ENCODE measurements at places on chromosomes 5 and 9.

DNA sequence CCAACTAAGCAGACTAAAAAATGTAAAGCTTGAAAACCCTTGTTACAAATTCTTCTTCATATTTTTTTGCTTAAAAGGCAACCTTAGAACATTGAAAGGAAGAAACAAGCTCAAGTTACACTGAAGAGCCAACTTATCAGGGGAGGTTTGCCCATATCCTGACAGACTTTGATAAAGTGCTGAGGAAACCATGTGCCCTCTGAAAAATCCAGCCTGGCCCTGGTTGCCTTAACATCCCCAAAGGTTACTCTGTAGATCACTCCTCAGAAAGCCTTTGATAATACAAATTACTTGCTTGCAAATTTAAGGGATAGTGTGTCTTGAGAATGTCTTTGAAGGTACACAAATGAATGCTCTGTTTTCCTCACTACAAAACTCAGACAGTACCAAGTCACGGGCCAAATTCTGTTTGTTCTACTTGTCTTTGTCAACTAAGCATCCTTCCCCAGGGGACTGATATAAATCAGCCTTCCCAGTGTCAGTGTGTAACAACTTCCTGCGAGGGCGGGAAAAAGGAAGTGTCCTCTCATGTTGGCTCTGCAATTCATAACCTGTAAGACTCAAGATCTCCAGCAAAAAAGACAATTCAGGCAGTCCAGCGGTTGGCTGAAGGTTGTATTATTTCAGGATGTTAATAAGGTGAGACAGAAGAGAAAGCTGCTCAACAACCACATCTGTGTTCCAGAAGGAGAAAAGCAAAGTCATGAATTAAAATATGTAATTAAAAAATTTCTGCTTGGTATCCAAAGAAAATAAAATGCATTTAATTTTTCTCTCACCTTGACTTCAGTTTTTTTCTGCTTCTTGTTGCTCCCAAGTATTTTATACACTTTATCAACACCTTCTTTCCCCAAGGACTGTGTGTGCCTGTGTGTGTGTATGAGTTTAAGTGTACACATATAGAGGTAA is 199.9 kb downstream of the PIK3R1 start:
- DNase-seq: peak; percentile 8

- DNase-seq: no peak
Observed at GRCh38 chr9:4787876-4788275, 4.9 kb upstream of the RCL1 start.

- peak; percentile 93 for DNase-seq
Observed at GRCh38 chr9:89477811-89478630, 19.9 kb downstream of the SEMA4D start.

- DNase-seq: no peak
Observed at GRCh38 chr5:59847586-59847985, 45.9 kb downstream of the PDE4D start.

DNA sequence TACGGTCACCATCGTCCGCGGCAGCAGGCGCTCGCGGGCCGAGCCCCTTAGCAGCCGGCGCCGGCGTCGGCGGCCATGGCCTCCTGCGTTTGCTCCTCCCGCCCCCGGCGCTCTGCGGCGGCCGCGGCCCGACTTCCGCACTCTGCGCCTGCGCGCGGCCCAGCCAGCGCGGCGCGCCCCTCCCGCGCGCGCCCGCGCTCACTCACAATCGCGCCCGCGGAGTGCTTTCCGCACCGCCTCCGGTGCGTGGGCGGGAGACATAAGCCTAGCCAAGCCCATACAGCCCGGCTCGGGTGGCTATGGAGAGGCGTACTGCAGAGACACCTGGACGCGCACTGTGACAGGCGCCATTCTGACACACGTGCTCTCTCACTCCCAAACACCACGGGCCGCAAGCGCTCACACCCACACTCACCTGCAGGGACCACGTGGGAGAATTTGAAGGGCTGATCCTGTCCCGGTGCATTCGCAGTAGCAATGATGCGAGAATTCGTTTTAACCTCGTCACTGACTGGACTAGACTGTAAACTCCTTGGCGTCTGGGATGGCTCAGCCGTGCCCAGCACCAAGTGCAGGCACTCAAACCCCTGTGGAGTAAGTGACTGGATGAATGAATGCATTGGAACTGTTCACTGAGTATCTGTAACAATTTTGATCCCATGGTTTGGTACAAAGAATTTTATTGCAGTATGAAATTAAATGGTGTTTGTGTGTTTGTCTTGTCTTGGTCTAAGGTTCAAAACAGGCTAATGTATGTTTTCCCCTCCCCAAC is at the start of gene RNF145:
Gene RNF145, minus strand, starts transcription at position 116 of the 772 bp plus-strand sequence. CDS start 5,936 bp downstream, outside the sequence.
- peak; percentile 57 for DNase-seq

DNA sequence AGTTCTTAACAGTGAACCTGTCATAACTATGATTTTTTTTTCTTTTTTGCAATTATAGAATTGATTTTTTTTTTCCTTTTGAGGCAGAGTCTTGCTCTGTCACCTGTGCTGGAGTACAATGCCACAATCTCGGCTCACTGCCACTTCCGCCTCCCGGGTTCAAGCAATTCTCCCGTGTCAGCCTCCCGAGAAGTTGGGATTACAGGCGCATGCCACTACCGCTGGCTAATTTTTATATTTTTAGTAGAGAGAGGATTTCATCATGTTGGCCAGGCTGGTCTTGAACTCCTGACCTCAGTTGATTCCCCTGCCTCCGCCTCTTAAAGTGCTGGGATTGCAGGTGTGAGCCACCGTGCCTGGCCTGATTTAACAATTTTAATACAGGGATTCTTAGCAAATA is 21.4 kb downstream of the UGCG start:
- no peak for DNase-seq

- peak; percentile 55 for DNase-seq
Observed at GRCh38 chr5:179607160-179607931, 16.1 kb downstream of the HNRNPH1 start.

- DNase-seq: no peak
Observed at GRCh38 chr5:58490402-58491050, 709 bp upstream of the GAPT start.

GRCh38 chr9:127126971-127127370 is 4.5 kb upstream of the ANGPTL2 start:
- DNase-seq: no peak

DNA sequence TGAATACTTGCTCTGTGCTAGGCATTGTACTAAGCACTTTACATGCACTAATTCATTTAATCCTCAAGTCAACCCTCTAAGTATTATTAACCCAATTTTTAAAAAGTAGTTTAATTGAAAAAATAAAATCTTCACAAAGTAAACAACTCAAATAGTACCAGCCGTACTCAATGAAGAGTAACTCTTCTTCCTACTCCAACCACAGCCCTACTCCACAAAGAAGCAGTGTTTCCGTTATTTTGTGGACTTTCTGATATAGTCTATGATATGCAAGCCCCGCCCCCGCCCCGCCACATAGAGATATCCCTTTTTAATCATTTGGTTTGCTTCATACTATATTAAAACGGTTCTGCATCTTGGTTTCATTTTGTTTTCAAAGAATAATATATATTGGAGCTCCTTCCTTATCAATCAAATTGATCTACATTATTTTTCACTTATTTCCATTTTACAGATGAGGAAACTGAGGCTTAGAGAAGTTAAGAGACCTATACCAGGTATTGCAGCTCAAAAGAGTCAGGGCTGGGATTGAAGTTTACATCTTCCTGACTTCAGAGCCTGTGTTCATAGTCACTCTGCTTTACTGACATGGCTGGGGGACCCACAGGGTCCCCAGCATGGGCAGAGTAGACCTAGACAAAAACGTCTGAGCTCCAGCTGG is 78.6 kb downstream of the PCDH1 start:
- no peak for DNase-seq

DNA sequence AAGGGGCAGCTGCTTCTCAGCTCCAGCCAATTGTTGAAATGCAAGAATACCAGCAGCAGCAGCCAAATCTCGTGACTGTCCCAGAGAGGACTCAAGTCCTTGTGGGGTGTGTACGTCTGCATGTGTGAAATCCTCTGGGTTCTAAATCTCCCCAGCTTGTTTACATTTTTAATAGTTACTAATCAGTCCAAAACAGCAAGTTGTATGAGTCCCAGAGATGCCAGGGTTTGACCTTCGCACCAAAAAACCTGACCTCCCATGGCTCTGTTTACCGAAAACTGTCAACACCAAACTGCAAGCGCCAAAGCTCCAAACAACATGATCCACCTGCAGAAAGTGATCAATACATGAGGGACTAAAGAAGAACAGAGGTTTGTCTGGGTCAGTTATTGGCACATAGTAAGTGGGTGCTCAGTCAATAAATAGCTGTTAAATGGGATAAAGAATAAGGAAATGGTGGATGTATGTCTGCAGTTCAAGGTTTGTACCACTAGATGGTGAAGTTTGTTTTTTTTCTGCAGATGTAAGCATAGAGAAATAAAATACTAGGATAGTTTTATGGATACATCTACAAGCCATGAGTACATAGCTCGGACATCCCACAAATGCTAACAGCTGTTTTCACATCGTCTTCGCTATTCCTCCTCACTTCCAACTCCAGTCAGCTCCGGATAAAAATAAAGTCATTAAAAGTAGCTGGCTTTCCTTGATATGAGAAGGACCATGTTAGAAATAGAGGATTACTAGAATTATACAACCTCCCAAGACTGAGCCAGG is 85.3 kb upstream of the ADRB2 start:
- peak; percentile 69 for DNase-seq

GRCh38 chr5:58731641-58732040 is 148.8 kb downstream of the RAB3C start:
- no peak for DNase-seq

DNA sequence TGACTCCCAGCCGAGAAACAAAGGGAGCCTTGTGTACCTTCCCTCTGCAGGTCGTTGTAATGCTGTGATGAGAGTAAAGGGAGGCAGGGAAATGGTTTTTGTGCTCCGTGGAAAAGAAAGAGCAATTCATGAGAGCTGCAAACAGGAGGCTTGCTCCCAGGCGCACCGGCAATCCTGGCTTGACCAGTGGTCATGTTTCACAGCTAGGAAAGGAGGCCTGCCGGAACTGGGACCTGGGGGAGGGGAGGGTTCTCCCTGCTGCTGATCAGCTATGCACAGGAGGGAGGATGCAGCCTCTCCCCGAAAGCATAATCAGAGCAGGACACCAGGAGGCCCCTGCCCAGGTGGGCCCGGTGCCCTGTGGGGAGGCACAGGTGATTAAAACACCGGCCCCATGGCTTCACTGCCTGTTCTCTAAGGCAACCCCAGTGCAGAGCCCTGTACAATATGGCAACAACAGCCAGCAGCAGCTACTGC is 131.3 kb downstream of the ZDHHC21 start:
- no peak for DNase-seq

- no peak for DNase-seq
Observed at GRCh38 chr5:6069496-6070185, 308.7 kb downstream of the MED10 start.

DNA sequence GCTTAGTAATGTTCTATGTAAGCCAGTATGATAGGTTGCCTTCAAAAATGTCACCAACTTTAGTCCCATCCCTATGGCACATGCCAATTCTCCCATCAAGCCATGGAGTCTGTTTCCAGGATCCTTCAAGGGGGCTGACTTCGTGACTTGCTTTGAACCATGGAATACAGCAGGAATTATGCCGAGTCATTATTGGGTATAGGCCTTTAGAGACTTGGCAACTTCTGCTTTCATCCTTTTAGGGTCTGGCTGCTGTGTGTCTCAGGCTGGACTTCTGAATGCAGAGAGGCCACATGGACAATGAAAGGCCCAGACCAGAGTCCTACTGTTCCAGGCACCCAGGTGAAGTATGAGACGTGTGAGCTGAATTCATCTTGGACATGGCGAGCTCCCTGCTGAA is 109.8 kb downstream of the DENND1A start:
- no peak for DNase-seq

GRCh38 chr5:119336262-119336661 is 19.6 kb upstream of the TNFAIP8 start:
- DNase-seq: no peak

DNA sequence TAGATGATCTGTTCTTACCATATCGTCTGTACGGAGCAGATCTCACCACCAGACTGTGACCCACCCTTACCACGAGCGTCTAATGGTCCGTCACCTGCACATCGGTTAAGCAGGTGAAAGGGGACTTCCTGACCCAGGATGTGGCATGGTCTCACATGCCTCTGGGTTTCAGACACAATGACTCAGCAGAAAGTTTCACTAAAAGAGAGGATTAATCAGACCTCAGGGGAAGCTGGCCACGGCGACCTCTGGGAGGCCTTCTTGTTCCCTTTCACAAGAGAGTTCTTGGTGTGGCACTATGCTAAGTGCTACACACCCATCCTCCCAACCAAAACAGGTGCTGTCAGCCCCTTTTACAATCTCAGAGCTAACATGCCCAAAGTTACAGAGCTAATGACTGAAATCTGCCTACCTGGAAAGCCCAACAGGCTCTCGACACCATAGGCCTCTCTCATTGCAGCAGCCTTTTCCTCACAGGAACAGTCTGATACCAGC is 41.6 kb downstream of the ADAMTS12 start:
- DNase-seq: peak; percentile 90

DNA sequence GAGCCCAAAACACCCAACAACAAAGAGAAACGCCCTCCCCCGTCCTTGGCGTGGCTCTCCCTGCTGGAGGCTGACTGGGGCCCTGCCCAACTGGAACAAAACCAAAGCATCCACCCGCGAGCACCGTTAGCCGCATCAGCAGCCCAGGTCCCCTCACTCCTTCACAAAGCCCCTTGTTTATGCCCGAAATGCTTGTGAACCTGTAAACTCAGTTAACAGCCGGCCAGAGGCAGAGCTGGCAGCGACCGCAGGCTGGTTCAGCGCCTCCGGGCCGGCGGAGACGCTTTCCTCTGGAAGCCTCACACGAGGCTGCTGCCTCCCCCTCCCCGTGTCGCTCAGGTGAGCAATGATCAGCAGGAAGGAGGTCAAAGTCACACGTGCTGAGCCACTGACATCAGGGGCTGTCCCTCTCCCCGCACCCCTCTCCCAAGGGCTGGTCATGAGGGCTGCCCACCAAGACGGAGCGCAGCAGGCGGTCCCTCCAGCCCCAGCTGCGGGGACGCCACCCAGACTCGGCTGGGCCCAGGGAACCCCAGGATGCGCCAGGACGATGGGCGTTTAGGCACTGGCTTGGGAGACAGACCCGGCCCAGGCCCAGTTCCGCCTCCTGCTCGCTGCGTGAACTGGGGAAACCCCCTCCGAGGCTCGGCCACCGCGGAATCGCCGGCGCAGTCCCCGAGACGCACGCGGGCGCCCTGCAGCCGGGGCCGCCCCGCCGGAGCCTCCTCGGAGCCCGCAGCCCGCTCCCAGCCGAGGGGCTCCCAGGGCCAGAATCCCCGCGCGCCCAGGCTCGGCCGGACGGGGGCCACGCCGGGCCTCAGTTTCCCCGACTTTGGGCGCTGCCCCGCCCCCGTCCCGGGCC is 563 bp downstream of the SNAPC4 start:
- peak; percentile 31 for DNase-seq

GRCh38 chr9:129469188-129469987 is 151.5 kb downstream of the C9orf50 start:
- DNase-seq: no peak

DNA sequence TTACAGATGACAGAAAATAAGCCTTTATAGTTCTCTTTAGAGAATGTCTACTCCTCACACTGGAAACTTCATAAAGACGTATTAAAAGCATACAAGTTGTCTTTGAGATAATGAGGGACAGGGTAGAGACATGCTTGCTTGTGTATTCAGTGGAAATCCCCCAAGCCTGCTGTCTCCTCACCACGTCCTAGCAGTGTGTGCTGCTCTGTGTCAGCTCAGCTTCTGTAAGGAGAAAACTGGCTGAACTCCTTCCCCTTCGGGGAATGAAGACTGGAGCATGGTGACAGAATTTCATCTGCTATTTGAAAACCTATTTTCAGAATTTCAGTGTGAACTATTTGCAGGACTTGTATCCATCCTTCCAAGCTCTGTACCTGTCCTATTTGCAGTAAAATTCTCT is 9.4 kb downstream of the OR2V2 start:
- DNase-seq: no peak
